ENCODE measurements at places on chromosomes 4 and X. TPM values are rescaled to one million over a fixed set of nuclear protein-coding genes. Genes with fewer than 3 reads are reported as not detected.

DNA sequence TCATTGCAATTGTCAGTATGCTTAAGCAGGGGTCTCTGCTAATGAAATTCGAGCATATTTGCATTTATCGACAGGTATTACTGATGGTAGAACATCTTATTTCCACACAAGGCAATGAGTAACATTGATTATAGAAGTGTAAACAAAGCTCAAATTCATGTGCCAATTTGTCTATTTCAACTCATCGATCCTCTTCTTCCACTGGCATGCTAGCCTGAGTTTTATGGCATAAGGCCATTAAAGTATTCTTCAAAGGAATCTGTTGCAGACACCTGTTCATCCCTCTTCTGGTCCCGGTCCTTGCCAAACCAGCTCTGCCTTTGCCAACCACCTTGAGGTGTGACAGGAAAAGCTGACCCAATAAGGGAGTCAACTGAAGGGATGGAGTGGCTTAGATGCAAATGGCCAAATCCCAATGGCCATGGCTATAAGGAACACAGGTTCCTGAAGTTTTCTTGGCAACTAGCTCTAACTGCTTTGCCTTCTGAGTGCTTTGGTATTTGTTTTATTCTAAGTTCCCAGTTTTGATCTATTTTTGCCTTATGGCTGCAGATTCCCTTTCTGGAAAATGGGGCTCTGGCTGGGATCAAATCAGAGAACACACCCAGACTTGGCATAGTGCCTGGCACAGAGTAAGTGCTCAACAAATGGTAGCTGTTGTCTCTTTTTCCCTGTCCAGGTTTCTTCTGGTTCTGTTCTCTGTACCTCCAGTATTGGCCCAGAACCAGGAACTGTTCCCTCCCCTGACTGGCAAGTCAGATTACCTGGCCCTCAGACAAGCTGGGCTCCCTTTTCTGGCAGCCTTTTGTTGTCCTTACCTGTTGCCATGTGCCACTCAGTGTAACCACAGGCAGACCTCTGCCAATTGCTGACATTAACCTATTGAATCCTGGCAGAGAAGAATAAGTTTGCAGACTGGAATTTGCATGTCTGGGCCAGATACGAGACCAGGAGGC is 63.1 kb downstream of the RTL9 start:
- no peak for DNase-seq

GRCh38 chr4:100348473-100348872 is 158.2 kb upstream of the DDIT4L start:
- no peak for DNase-seq

- DNase-seq: no peak
These were observed 274.8 kb upstream of the VCX start for GRCh38 chrX:7568130-7568529.

Gene CD99
- 274 TPM for total RNA-seq

Gene UGT2B10
- total RNA-seq: 0.17 TPM

Gene PUDP
- total RNA-seq: 14.5 TPM

Gene MXRA5
- 1.7 TPM for total RNA-seq

Gene SPANXA1
- total RNA-seq: not detected

DNA sequence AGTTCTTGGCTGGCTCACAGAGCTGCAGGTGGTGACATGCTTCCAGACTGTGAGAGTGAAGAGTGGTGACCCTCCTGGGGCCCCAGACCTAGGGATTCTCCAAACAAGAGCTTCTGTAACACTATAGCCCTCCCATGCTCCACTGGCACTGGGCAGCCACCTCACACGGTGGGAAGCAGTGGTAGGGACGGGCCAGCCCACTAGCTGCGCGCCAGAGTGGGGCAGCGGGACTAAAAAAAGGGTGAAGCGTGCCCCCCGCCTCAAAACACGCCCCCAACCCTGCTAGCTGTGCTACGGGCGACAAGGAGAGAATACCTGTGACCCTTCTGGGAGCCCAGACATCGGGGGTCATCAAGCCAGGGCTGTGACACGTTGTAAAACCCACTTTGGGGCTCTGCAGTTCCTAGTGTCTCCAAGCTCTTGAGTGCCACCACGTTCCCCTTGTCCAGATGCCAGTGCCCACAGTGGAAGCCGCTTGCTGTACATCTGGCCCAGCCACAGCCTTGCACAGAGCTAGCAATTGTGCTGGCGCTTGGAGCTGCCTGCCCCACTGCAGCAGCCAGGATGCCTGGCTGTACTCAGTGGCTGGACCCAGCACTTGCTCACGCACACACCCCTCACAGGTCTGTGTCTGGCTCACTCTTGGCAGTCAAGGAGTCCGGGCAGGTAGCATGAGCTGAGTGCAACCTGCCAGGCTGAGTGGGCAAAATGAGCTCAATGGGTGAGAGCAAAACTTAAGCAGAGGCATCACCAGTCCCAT is 100.0 kb downstream of the DCAF12L2 start:
- no peak for DNase-seq

- DNase-seq: no peak
These were observed 54.5 kb upstream of the CHRNA9 start for GRCh38 chr4:40280586-40280985.

Gene CCDC120
- 3.3 TPM for total RNA-seq

- peak; percentile 50 for DNase-seq
These were observed 40.4 kb downstream of the RNF212 start for GRCh38 chr4:1072830-1073446.

Gene PRKX
- 7.8 TPM for total RNA-seq

Gene UGT2B11
- not detected for total RNA-seq

- no peak for DNase-seq
These were observed 26.1 kb downstream of the GASK1B start for GRCh38 chr4:158146736-158147135.

DNA sequence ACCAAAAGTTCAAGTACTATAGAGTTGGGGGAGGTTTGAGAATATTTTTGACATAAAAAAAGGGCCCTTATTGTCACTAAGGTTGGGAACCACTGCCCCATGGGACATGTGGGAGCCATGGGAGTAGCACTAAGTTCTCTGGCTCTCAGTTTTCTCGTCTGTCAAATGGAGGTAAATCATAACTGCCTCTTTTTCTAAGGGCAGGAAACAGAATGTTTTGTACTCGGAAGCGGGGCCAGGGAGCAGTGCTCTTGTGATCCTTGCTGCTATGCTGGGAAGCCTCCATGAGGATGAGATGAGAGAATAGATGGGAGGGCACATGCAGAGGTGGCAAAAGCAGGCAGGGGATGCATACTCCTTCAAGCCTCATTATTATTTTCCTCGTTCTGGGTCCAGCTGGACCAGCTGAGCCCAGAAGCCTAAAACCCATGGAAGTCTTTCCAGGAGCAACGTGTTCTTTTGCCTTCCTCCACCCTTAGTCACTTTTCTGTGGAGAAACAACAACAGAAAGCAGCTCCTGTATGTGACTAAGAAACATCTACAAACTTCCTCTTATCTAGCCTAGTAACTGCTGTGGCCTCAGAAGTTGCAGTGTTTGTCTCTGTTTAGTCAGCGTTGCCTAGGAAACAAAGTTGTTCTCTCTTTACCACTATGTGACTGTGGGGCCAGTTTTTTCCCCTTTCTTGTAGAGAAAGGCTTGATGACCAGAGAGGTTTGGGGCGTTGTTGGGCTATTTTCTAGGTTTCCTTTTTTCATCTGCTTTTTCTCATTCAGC is 64.8 kb downstream of the TSC22D3 start:
- peak; percentile 71 for DNase-seq

Gene BRS3
- total RNA-seq: 0.71 TPM

- DNase-seq: no peak
These were observed 1.2 kb downstream of the POU3F4 start for GRCh38 chrX:83509254-83509801.

DNA sequence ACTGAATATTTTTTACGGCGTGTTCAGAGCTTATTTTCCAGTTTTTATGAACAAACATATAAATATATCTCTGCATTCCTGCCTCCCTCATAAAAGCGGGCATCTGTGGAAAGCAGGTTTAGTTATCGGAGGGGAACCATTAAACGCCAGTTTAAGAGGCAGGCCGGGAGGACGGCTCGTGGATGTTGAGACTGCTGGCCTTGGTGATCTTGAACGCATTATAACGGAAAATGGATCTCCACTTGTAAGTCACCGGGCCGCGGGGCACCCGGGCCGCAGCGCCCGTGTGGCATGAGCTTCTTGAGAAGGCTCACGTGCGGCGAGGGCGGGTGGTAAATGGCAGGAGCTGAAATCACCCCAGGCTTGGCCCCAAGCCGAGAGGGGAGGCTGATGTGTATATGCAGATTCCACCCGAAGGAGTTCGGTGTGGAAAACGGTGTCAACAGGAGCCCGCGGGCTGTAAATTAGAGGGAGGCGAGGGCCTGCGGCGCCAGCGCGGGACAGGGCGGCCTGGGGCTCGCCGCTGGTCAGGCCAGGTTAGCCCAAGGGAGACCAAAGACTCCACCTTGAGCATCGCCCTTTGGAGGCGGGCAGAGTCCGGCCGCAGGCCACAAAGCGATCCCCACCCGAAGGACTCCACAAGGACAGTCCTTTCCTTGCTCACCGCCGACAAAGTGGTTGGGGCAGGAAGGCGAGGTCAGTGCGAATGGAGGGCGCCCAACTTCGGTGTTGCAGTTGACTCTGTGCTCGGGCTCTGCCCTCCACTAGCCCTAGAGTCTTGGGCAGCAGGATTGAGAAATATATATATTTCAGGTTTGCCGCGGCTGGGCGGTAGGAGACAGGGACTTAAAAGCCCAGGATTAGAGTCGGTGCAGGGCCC is 1.3 kb upstream of the HAND2 start:
- no peak for DNase-seq

- no peak for DNase-seq
These were observed 41.0 kb downstream of the PDK3 start for GRCh38 chrX:24506082-24506481.

Gene TMEM255A
- 22.5 TPM for total RNA-seq

DNA sequence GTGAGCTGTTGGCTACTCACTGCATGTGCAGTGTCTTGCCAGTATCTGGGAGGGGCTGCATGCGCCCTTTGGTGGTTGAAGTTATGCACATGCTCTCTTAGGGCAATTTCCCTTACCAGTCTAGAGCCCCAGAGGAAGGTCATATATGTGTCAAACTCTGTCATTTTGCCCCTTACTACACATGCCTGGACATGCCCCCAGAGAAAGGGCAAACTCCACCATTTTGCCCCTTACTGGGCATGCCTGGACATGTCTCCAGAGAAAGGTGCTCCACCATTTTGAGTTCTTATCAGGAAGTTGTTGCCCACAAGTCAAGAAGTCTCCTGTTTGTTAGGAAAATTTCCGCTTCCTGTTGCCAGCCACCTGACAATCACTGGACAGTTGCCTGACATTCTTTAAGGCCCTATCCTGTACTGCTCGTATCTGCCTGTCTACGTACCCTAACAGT is 56.4 kb upstream of the PLAC8 start:
- no peak for DNase-seq

Gene TMEM128
- total RNA-seq: 33.8 TPM

- no peak for DNase-seq
These were observed 2.2 kb upstream of the DCUN1D4 start for GRCh38 chr4:51840781-51841180.

Gene OPN1LW
- not detected for total RNA-seq

GRCh38 chrX:47608130-47608810 is 11.4 kb downstream of the SYN1 start:
- peak; percentile 4 for DNase-seq

Gene LAS1L
- total RNA-seq: 35.1 TPM

Gene F8A2
- total RNA-seq: not detected

Gene TMEM31
- 0.41 TPM for total RNA-seq

Gene GPRASP1
- total RNA-seq: 49.2 TPM

- DNase-seq: no peak
These were observed 145.3 kb downstream of the MID1 start for GRCh38 chrX:10474913-10475568.

DNA sequence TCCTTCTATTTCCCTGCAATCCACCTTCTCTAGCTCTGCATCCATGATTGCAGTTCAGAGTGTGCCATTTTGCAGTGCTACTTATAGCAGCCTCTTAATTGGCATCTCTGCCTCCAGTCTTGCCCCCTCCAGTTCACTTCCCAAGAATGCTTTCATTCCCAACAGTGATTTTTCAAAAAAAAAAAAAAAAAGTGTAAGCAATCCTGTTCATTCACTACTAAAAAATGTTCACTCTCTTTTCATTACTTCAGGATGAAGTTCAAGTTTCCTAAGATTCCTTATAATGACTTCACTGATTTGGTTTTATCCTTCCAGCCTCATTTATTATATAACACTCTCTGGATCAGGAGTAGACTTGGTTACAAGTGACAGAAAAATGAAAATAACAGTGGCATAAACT is 124.7 kb upstream of the LNX1 start:
- DNase-seq: no peak

Gene BGN
- 54.2 TPM for total RNA-seq

DNA sequence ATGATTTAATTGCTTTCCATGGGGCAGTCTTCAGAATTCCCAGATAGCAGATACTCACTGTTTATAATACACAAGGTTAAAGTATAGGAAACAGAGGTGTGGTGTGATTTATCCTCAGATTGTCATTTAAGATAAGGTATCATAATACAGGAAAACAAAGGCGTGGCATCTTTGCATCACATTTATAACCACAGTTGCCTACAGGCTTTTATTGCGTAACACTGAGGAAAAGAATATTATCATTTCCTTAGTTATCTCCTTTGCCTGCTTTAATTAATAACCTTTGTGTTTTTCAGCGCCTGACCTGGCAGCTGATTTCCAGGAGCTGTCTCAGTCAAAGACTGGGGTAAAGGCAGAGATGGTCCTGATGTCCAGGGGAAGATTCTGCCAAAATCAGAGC is 68.8 kb downstream of the SSX7 start:
- no peak for DNase-seq

GRCh38 chr4:47374477-47374876 is 89.0 kb downstream of the COMMD8 start:
- no peak for DNase-seq

Gene MAGEB1
- total RNA-seq: not detected

GRCh38 chr4:22762548-22762947 is 69.8 kb downstream of the GBA3 start:
- DNase-seq: no peak

Gene USP17L25
- not detected for total RNA-seq

Gene GAGE2A
- not detected for total RNA-seq

DNA sequence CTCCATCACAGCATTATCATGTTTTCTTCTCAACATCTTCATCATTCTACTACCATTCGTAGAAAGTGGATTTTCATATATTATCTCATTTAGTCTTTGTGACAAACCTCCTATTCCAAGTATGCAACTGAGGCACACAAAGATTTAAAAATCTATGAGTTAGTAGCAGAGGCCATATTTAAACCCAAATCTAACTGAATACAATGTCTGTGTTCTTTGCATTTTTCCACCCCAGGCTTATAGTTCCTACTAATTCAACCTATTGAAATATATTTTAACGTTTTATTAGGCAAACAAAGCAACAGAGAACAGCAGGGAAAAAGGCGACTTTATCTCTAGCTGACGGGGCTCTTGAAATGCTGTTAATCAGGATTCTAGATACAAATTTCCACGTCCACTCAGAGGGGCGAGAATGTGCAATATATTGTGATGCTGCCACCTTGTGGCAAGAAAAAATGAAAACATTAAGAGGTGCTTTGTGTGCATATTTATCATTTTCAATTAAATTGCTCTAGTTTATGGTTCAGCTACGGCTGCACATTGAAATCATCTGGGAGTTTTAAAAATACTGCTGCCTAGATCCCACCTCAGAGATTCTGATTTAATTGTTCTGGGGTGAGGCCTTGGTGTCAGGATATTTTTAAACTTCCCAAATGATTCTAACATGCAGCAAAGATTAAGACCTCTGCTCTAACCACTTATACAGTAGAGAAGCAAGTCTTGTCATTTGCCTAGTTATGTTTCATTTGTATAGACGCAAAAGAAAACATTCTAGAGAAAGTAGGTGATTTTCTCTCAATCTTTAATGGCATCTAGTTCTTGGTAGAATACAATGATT is 315.9 kb downstream of the MAPK10 start:
- no peak for DNase-seq

Gene GYPA
- total RNA-seq: 0.38 TPM

Gene MAGEB2
- total RNA-seq: 0.15 TPM

Data from ovary (tissue), 10 donors.